ENCODE measurements at places on chromosomes 1 and 21.

DNA sequence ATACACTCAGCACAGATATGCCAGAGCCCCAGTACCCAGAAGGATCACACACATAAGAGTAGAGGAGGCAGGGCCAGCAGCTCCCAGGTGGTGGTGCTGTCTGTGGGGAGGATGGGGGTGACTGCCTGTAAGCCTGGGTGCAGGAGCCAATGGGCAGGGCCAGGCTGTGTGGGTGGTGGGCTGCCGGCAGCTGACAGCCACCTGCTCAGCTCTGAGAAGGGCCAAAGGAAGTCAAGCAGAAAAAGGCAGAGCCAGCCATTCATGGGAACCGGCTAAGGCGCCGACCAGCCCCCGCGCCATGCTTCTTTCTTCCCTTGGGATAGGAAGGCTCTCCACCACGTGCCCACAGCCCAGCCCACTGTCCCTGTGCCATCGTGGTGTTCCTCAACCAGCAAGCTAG lies 14.1 kb downstream of the PIK3C2B start:
- DNase-seq, result no peak

DNA sequence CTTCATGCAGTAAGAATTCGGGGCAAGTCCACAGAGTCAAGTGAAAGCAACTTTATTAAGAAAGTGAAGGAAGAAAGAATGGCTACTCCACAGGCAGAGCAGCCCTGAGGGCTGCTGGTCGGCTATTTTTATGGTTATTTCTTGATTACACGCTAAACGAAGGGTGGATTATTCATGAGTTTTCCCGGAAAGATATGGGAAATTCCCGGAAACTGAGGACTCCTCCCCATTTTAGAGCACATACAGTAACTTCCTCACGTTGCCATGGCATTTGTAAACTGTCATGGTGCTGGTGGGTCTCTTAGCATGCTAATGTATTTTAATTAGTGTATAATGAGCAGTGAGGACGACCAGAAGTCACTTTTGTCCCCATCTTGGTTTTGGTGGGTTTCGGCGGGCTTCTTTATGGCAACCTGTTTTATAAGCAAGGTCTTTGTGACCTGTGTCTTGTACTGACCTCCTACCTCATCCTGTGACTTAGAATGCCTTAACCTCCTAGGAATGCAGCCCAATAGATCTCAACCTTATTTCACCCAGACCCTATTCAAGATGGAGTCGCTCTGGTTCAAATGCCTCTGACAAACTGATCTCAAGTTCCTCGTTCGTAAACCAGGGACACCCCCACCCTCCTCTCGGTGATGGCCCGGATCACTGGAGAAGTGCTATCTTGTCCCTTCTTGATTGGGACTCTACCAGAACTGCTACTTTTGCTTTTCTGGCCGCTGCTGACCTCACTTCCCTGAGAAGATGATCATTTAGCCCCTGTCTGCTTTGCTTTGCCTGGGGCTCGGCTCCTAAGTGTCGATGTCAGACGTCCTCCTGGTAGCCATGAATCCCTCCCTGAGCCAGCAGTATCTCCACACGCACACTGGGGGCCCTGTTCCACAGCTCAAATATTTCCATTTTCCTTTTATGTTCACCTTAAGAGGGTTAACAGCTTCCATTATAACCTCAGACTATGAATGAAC lies 48.8 kb downstream of the CLSTN1 start:
- no peak for DNase-seq

- no peak for DNase-seq
Observed at GRCh38 chr1:228955691-228956090, 220.4 kb downstream of the RHOU start.

DNA sequence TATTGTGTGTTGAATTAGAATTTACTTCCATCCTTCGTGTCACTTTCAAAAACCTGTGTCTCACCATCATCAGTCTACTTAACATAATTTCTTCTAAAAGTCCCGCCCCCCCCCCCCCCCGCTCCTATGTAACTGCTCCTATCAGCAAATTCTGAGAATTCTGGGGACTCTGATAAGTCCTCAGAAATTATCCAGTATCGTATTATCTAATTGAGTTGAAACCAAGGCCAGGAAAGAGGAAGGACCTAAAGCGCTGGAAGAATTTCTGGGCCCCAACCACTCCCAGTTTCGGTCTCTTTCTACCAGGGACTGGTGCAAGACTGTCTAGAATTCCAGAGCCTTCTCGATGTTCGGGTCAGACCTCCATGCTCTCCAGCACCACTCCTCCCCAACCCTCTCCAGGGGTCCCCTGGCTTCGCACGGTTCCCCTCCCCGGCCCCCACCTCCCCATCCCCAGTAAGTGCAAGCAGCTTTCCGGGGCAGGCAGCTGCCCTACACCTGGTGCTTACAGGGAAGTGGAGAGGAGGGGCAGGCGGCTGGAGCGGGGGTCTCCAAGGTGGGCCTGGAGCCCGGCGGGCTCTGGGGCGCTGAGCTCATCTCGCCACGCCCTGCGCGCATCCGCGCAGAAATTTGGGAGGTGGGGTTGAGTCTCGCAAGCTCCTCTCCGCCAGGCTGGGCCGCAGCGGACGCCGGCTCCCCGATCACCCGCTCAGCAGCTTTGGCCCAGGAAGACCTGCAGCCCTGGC lies 16.0 kb upstream of the ZNF496 start:
- no peak for DNase-seq

- DNase-seq, result peak; percentile 34
Observed at GRCh38 chr1:3772715-3773571, at the start of gene SMIM1. Gene SMIM1 (plus strand): TSS chr1:3772749. CDS start chr1:3775374, 2,625 bp downstream.

- DNase-seq, result no peak
Observed at GRCh38 chr1:81840805-81841204, 40.1 kb downstream of the ADGRL2 start.

- DNase-seq, result no peak
Observed at GRCh38 chr1:227388214-227389168, 70.2 kb upstream of the CDC42BPA start.

DNA sequence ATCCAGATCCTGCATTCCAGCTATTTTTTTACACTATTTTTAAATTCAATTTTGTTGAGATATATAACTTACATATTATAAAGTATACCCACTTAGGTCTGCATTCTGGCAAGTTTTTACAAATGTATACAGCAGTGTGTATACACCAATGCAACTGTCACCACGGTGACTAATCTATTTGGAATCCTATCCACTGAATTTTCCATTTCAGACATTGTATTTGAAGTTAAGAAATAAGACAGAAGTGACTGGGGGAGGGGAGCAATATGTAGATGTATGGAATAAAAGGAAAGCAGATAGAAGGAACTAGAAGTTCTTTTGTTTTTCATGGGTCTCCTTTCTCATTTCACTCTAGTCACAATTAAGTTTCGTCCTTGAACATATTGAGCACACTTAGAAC lies 431.5 kb upstream of the CHRM3 start:
- DNase-seq, result no peak

DNA sequence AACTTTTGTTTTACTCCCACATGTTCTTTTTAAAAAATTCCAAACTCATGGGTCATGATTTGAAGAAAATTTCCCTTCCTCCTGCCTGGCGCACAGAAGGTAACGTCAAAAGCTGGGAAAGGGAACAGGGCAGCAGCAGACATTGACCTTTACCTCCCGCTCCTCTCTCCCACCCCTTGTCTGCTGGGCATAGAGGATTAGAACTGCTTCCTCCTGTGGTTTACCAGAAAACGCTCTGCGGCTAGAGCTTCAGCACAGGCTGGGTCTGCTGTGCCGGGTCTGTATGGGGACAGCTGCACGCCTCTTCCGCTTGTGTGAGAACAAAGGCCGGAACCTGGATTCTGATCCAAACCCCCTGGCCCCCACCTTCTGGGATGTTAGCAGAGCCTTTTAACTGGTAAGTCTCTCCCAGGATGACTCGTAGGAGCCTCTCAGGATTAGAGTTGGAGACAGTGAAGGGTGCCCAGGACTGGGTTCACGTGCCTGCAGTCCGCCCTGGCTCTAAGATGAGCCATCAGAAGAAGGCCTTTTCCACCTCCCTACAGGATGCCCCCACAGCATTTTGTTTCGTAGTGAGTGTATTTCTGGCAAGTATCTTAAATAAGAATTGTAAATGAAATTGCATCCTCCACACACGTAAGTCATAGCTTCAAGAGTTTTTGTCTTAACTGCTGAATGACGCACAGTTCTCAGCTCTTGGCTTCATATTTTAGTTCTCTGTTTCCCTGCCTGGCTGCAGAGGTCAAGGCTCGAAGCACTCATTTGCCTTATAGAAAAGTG lies 5.2 kb downstream of the H6PD start:
- peak; percentile 68 for DNase-seq

DNA sequence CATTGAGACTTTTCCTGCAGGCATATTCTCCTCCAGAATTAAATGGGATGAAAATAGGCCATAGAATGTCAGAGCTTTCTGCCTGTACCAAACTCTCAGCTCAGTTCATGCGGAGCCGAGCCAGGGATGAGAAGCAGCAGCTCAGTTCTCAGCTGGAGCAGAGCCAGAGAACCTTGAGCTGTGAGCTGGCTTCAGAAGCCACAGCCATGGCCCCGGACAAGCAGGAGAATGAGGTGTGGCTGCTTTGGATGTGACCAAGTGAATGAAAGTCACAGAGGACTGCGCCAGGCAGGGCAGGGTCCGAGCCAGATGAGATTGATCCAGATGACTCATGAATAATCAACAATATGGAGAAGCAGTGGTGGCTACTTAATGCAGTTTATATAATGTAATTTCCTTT lies 633.8 kb downstream of the NCAM2 start:
- no peak for DNase-seq

DNA sequence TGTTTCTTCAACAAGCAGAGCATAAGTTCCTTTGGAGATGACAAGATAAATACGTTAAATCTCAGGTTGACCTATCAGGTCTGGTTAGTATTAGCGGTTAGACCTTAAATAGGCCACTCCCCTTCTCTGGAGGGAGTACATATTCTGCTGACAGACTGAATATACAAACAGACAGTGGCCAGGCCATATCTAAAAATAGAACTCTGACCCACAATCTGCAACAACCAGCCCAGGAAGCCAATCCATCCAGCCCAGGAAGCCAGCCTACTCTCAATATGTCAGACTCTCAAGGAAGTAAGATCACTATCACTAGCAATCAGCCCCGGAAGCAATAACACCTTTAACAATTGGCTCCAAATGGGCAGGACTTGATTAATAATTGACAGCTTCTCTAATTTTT lies 6.7 kb downstream of the IL20 start:
- DNase-seq, result no peak

DNA sequence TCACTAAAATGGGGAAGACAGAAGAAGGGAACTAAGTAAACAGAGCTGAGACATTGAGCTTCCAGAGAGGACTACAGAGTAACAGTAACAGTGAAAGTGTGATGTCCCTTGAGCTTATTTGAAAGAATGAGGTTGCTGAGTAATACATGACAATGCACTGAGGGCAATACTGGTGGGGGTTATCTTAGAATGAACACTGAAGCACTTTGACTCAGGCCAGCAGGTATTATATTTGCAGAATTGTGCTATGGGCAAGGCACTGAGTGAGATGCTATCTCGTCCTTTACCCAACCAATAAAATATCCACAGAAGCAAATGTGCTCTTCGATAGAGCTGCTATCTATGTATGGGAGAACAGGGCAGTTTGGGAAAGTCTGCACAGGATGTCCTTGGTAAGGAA lies 133.2 kb downstream of the DISP1 start:
- no peak for DNase-seq

- DNase-seq, result no peak
Observed at GRCh38 chr1:228372183-228373003, 34.2 kb downstream of the TRIM11 start.

Data from activated T-cell treated with anti-CD3 and anti-CD28 coated beads, Interleukin-2, amount 50 U/mL, for 48 hours (primary cell).